ENCODE measurements at places on chromosomes 1 and 21.

DNA sequence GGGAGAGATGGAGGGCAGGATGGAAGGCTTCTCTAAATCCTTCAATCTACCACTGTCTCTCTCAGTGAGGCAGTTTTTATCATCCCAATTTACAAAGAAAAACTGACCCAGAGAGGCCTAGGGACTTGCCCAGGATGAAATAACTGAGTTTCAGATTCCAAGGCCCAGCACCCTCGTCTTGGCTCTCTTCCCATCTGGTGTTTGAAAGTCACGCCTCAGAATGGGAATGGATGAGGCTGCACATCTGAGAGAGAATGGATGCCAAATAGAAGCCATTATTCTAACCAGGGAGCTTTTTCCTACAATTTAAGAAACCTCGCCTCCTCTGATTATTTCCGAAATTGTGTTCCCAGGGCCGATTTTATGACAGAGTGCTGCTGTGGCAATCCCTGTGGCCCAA, 10.6 kb upstream of the KCNN3 start:
- no peak for DNase-seq

DNA sequence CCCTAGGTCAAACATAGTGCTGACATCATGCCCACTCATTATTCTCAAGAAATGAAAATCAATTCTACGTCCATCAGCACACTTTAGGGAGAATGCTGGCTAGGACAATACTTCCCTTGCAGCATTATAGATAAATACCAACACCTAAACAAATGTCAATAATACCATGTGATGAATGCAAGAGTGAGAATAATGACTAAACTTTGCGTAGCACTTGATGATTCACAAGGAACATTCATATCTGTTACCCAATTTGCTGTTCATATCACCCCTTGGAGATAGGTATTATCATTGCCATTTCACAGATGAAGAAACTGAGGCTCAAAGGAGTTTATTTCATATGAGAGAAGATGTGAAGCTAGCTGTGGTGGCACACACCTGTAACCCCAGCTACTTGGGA, 24.8 kb upstream of the EPS15 start:
- DNase-seq: no peak

GRCh38 chr1:19425646-19426239, 59.6 kb downstream of the CAPZB start:
- no peak for DNase-seq

- no peak for DNase-seq
Measured at GRCh38 chr1:228804640-228805413, 69.5 kb downstream of the RHOU start.

DNA sequence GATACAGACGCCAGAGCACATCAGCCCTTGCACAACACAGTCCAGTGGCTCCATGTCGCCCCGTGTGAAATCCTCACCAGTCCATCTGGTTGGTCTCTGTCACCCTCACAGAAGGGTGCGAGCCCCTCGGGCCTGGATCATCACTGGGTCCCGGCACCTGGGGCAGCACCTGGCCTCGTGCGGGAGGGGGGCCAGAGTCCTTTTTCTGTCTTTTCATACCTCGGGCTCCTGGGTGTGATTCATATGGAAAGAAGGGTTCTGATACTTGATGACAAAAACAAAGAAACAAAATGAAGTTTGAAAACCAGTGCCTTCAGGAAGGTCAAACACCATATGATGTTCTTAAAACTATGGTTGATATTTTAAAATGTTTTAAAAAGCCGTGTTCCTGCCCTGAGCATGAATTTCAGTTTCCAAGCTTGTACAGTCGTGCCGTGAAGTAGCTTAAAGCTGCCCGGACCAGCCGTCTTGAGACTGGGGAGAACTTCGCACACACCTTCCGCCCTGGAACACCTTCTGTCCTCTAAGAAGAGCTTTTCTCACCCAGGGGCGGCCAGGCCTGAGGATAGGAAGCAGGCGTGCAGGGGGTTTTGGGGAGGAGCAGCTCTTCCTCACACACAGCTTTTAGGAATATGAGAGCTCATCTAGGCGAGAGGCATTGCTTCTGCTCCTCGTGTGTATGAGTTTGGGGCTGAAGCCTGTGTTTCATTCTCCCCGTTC, 35.2 kb downstream of the SLC37A1 start:
- no peak for DNase-seq
